Naive B cell (primary cell): ENCODE measurements at places on chromosomes 12 and 14. TPM values are rescaled to one million over a fixed set of nuclear protein-coding genes. Genes with fewer than 3 reads are reported as not detected.

Gene TWF1
- 24.0 TPM for polyA plus RNA-seq

- DNase-seq = no peak
These were observed 21.1 kb downstream of the MOAP1 start for GRCh38 chr14:93163564-93163963.

GRCh38 chr12:1913377-1914113, 4.9 kb downstream of the CACNA2D4 start:
- no peak for DNase-seq

DNA sequence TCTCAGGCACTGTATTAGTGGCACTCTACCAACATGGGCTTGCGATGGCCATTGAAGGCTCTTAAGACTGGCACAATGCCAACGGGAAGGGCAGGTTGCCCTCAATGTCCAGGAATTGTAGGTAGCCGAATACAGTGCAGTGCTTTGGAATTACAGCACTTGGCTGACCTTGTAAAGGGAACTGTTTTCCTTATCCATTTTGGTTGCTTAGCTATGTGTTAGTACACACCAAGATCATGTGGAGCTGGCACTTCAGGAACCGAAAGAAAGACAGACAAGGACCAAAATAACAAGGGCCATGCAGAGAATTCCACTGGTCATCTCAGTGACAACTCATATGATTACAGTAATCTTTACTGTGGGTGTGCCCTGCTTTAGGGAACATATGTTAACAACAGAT, 72.7 kb downstream of the DYRK2 start:
- DNase-seq = no peak

- peak; percentile 32 for DNase-seq
These were observed 25.2 kb downstream of the KRT8 start for GRCh38 chr12:52879394-52880351.

- DNase-seq = no peak
These were observed 1313.5 kb upstream of the TMEM132C start for GRCh38 chr12:126953365-126953889.

DNA sequence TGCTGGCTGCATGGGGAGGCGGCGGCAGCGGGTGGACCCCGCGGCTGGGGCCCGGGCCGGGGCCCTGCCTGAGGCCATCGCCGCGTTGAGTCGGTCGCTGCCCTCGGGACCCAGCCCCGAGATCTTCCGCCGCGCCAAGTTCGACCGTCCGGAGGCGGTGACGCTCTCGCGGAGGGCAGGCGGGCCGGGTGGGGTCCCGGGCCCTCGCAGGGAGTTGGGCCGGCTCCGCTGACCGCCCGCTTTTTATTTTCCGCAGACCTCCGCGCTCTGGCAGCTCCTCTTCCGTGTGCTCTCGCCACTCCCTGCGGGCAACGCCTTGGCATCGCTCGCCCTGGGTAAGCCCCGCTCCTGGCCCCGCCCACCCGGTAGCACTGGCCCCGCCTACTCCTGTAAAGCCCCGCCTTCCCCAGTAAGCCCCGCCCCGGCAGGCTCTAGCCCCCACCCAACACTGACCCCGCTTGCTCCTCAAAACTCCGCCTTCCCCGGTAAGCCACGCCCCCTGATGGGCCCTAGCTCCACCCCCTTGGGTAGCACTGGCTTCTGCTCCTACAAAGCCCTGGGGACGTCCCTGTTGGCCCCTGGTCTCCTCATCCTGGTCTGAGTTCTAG, 424 bp downstream of the TEDC1 start:
- peak; percentile 71 for DNase-seq

Gene MIS18BP1
- polyA plus RNA-seq = 44.5 TPM

Gene JPH4
- polyA plus RNA-seq = 0.17 TPM

Gene SLC5A8
- polyA plus RNA-seq = not detected

Gene CCDC177
- polyA plus RNA-seq = not detected

- DNase-seq = no peak
These were observed 102.0 kb downstream of the EGLN3 start for GRCh38 chr14:33848706-33849454.

DNA sequence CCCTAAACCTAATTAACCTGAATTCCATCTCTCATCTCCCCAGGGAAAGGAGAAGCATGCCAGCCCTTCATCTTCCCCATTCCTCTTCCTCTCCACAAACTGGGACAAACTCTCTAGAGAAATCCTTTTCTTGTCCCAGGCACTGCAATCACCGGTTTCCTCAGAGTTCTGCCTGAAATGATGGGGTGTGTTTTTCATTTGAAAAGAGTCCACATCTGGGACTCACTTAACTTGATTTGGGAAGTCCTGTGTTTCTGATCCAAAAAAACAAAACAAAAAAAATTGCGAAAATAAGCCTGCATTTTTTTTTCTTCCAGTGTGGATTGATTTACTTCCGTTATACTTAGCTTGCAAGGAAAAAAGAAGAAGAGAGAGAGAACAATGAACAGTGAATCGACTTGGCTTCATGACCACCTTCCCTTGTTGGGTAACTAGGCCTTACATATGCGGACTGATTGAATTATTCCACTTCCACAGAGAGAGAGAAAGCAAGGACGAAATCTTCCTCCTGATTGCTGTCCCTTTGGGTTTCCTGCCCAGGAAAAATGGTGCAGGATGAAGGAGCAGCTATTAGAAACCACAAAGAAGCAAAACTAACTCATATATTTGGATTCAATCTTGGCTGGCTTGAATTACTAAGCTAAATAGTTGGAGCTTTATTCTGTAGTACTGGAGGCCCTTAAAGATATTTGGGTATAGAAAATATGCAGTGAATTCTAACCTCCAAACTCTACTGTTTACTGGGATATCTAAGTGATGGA, 506.2 kb upstream of the TBX3 start:
- DNase-seq = no peak

Gene NAB2
- 2.6 TPM for polyA plus RNA-seq

- no peak for DNase-seq
These were observed 12.8 kb upstream of the FBRSL1 start for GRCh38 chr12:132477017-132477702.

- no peak for DNase-seq
These were observed 1.8 kb downstream of the PCNX1 start for GRCh38 chr14:70908935-70909641.

Gene LRFN5
- not detected for polyA plus RNA-seq

Gene SLC35E3
- 26.2 TPM for polyA plus RNA-seq

GRCh38 chr12:96617178-96617577, 127.8 kb downstream of the CFAP54 start:
- no peak for DNase-seq

- DNase-seq = peak; percentile 14
These were observed 105.1 kb upstream of the TMEM260 start for GRCh38 chr14:56474419-56475022.

- DNase-seq = no peak
These were observed 80.8 kb downstream of the SLC35F4 start for GRCh38 chr14:57785058-57785457.

Gene ZC3H14
- polyA plus RNA-seq = 45.9 TPM

Gene JAG2
- not detected for polyA plus RNA-seq

DNA sequence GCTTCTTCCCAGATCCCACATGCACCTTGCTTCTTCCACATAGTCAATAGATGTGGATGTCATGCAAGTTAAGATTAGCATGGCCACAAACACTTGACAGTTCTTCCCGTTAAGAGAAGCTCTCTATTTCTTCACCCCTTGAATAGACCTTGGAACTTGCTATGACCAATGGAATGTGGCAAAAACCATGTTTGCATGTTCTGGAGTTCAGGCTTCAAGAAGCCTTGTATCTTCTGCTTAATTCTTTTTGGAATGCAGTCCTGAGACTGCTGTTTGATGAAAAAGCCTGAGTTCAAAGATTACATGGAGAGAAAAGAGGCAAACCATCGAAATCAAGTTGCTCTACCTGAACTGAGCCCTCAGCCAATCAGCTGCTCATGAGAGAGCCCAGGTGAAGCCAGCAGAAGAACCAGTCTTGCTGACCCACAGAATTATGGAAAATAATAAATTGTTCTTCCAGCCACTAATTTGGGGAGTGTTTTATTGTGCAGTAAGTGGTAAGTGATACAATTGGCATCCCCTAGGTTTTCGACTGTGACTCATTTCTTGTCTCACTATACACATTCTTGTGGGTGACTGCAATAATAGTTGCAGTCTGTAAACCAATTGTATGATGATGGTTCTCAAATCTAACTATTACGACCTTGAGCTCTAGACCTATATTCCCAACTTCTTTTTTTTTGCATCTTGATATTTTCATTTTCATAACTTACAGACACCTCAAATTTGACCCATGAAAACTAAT, 12.6 kb downstream of the RASSF9 start:
- no peak for DNase-seq

- no peak for DNase-seq
These were observed 61.7 kb upstream of the OVCH1 start for GRCh38 chr12:29559198-29559597.

DNA sequence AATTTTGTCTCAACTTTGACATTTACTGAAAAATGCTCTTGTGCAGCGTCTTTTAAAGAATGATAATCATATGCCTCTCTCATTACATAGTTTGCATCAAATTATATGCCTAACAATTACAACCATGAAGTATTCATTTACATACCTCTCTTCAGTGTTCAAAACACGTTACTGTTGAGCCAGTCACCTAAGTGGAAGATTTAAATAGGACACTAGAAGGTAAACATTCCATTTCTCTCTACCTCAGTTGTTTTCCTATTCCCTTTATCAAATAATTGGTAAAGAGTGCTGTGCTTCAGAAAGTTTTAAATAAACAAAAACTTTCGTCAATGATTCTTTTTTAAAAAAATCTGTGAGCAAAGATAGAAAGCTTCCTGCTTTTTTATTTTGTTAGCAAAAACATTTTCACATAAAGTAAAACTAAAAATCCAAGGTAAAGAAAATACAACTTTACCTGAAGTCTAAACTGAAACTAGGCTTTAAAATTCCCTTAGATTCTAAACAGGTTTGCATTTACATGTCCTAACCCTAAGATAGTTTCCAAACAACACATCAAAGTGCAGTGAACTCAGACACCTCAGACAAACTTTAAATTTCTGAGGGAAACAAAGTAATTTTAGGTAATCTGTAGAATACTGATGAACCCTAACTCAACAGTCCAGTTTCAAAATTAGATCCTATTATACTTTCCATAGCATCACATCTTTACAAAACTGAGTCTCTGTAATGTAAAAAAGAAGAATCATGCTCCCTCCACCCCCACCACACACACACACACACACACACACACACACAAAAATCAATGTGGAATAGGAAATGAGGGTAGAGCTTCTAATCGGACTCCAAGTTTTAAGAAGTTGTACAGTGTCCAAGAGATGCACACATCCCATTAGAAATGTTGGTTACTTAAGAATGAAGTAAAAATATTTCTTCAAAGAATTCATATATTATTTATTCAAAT, 46.2 kb downstream of the PAWR start:
- DNase-seq = no peak

GRCh38 chr12:107417004-107417403, 268.6 kb upstream of the PWP1 start:
- DNase-seq = no peak

GRCh38 chr12:9856151-9856550, 13.0 kb downstream of the CLEC2B start:
- DNase-seq = no peak

DNA sequence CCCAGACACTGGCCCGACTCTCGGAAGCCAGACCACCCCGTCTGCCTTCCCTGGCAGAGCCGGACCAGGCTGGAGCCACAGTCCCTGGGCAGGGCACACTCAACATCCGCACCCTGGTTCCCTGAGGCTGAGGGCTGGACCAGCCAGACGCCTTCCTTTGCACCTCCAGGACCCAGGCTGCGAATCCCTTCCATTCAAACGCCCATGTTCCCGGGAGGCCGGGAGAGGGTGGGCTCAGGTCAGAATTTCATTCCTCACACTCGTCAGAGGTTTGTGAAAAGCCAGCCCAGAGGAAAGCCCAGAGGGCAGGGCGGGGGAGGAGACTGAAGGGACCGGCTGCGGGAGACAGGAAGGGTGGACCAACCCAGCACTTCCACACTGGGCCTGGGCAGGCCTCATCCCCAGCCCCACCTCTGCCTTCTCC, 58.7 kb downstream of the LRRC74A start:
- no peak for DNase-seq

Gene TEX52
- polyA plus RNA-seq = not detected

DNA sequence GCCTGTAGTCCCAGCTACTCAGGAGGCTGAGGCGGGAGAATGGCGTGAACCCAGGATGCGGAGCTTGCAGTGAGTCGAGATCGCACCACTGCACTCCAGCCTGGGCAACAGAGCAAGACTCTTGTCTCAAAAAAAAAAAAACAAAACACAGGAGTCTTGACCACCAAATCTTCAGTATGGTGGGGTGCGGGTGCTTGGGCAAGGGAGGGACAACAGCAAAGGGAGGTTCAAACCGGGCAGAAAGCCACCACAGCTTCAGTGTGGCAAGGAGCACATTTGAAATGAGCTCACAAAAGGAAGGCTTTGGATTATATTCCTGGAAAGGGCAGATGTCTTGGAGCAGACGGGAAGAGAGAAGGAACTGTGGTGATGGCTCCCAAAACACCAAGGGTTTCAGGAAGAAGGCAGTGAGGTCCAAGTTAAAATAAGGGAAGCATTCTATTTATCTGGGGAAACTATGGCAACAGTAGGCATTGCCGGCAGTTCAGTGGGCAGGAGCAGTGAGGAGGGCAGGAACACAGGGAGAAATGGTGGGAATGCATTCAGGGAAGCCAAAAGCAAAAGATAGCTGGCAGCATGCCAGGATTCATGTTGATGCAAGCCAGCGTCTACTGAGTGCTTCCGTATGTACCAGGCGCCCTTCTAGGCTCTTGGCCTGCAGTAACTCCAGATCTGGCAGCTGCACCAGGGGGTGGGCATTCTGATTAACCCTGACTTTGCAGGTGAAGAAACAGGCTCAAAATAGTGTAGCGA, 51.0 kb upstream of the SRSF5 start:
- DNase-seq = no peak

Gene SMCO2
- not detected for polyA plus RNA-seq

DNA sequence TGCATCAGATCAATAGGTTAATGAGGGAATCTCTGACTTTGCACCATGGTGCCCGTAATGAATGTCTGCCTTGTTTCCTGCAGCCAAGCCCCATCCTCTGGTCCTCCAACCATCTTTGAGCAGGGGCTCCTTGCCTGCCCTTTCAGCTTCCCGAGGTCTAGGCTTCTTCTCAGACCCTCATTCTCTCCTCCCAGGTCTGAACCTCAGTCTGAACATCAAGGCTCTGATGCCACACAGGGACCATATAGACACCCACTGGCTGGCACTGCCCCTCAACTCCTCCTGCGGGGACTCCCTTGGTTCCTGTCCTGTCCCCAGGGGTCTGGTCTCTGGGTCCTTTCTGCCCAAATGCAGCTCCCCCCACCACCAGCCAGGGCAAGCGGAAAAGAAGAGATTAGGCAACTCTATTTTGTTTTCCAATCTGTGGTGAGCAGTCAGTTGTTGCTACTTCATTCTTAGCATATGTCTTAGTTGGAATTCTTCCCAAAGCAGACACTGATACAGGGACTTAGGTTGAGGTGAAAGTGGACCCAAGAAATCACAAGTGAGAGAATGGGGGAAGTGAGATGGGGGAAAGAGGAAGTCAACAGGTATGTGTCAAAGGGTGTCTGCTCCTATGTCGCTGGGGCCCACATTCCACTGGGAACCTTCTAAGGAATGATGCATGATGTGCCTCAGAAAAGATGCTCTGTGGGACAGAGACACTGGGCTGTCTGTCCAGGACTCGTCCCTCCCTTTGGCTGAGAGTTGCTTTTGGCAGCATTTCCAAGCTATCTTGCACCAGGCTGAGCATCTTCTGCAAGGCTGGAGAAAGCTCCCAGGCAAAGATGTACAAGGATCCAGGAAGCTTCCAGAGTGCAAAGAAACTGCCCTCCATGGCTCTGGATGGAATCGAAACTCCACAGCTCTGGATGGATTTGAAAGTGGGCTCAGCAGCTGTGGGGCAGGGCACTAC, 1096.5 kb upstream of the TMEM132C start:
- no peak for DNase-seq
